ENCODE measurements at places on chromosomes 7 and 10.

GRCh38 chr7:155586843-155587440 lies 40.6 kb upstream of the CNPY1 start:
- no peak for DNase-seq

GRCh38 chr7:143492043-143492471 lies 14.4 kb downstream of the TAS2R41 start:
- DNase-seq: no peak

GRCh38 chr10:34183016-34183796 lies 631.9 kb downstream of the PARD3 start:
- DNase-seq: no peak

GRCh38 chr10:46520381-46520780 lies 36.1 kb downstream of the GPRIN2 start:
- DNase-seq: no peak

GRCh38 chr7:150982351-150982750 lies 4.2 kb upstream of the KCNH2 start:
- no peak for DNase-seq

DNA sequence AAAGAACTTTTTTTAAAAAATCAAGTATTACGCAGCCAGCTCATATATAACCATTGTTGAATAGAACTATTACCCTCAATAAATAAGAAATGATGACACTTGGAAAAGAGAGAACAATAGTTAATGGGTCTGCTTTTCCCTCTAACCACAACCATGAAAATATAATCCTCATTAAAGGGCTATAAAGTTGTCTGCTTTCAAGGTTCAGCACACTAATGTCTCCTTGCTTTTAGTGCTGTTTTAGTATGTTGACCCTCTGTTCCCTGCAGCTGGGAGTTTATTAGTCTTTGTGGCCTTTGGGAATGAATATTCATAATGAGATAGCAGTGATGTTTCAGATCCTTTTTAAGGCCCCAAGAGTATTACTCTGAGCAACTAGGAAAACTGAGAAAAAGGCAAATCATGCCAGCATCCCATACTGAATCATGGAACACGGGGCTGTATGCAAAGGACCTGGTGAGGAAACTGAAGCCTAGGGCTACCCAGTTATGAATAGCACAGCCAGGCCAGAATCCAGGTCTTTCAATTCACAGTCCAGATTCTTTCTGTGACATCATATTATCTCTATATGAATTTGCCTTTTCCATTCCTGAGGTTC lies 332.0 kb upstream of the LRGUK start:
- no peak for DNase-seq

GRCh38 chr10:6310977-6311376 lies 108.2 kb downstream of the PFKFB3 start:
- DNase-seq: no peak

GRCh38 chr10:70886921-70887665 lies 1.3 kb downstream of the PCBD1 start:
- no peak for DNase-seq

GRCh38 chr10:59627366-59628018 lies 82.2 kb downstream of the SLC16A9 start:
- no peak for DNase-seq

DNA sequence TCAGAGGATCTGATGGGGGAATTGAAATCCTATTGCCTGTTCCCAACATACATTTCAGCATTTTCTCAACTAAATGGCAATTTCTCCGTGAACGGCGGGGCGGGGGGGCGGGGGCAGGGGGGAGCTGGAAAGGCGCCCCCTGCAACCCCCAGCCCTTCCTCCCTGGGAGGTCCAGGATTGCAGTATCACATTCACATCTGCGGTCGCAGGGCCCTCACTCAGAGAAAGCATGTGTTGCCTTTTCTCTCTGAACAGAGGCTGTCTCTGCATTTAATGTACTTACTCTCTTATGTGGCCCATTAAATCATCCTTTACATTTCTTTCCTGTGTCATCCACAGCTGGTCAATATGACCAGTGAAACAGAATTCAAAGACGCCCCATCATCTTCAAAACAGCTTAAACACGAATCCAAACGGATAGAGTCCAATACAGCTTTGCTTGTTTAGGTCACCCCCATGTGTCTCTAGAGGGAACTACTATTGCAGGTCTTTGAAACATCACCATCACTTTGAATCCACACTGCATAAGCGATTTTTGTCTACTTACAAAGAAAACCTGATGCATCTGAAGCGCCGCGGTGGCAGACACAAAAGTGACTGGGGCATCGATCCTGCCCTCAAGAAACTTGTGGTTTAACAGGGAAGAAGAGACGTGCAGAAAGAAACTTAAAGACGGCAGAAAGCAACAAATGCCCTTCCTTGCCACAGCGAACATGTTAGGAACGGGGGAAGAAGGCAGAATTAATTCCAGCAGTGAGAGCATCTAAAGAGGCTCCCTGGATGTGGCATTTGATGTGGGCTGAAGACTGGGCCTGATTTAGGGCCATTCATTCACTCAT lies 17.0 kb upstream of the ECHDC3 start:
- no peak for DNase-seq

- no peak for DNase-seq
These were observed 1.6 kb downstream of the VAX1 start for GRCh38 chr10:117136391-117136975.

DNA sequence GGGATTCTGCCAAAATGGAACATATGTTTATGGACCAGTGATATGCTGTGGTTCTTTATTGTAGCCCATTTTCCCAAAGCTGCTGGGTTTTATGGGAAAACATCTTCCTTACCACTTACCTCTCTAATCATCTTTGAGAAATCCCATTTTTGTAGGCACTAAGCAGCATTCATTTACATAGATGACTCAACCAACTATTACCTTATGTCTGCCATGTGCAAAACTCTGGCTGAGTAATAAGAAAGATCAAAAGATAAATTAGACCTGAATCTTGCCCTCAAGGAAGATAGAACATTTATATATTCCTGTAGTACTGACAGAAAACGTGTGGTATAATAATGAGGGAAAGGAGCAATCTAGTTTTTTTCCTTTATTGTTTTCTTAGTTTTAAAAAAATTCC lies 24.3 kb downstream of the CBLL1 start:
- no peak for DNase-seq

GRCh38 chr10:67602268-67602950 lies 93.6 kb downstream of the CTNNA3 start:
- no peak for DNase-seq

DNA sequence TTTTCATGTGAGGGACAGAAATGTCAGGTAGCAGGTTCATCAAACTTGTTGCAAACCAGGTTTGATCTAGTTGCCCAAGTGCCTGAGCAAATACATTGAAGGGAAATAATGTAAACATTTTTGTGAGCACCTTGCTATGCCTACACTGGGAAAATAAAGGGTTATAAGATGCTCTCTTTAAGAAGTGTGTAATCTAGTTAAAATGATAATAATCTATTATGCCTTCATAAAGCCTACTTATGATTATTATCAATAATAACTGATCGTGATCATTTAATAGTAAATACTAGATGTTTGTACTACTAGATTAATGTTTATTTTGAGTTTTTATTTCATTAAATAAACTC lies 1.9 kb upstream of the TMEM229A start:
- no peak for DNase-seq

GRCh38 chr10:98272245-98272644 lies 4.3 kb upstream of the LOXL4 start:
- DNase-seq: no peak

DNA sequence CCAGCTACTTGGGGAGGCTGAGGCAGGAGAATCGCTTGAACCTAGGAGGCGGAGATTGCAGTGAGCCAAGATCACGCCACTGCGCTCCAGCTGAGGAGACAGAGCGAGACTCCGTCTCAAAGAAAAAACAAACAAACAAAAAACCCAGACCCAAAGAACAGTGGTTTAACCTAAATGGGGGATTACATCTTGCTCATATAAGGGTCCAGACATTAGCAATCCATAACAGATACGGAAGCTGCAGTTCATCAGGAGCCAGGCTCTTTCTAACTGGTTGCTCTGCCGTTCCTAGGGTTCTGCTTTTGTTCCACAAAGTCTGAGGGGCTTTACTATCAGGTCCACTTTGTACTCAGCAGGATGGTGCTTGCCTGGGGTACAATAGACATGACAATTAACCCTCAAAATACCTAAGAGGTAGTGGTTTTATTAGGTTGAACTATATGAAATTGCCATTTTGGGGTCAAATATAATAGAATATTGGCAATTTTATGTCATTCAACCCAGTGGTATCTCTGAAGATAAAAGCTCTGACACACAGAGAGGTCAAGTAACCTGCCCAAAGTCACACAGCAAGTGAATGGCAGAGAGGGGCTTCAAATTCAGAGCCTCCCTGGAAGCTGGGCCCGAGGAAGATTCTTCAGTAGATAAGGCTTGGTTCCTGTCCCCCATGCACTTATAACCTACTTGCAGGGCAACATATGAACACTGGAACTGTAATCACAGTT lies 21.3 kb downstream of the NYAP1 start:
- DNase-seq: no peak

DNA sequence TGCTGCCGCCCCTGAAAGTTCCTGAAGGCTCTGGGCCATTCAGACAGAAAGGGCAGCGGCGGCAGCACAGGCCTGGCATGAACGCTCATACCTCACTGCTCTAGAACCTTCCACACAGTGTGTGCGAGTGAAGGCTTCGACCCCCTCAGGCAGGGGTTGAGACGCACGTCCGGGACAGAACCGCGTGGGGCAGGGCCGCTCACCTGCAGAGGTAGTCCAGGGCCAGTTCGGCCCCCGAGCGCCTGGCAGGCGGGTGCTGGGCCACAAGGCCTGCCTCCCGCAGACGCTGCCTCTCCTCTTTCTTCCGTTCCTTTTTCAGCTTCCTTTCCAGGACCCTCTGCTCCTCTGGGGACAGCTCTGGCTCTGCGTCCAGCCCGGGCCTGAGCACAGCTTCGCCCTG lies 26.8 kb downstream of the CYP2W1 start:
- no peak for DNase-seq

GRCh38 chr7:43647673-43648472 lies 65.0 kb downstream of the STK17A start:
- no peak for DNase-seq

- no peak for DNase-seq
These were observed 57.9 kb downstream of the MGMT start for GRCh38 chr10:129524936-129525335.

DNA sequence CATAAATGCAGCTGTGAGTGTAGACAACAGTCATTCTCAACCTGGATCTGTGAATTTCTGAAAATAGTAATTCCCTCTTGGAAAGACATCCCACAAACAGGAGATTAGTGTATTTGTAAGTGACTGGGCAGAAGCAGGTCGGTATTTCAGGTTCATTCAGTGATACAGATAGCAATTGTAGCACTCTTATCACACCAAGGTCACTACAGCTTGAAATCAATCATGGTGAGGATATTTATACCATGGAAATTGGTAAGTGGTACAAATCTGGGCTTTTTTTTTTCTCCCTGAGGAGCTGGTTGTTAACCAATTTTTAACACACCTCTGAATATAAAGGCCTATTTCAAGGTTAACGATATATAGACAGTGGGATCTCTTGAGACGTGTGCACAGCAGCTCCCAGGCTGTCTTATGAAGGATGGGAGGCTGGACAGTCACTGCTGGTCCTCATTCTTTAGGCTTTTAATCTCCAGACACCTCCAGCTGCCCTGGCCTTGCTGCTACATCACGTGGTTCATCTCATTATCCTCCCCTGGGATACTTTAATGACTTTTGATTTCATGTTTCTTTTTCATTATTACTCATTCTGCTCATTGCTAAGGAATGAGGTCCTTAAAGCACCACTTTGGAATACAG lies 87.1 kb downstream of the ITGA8 start:
- DNase-seq: no peak

DNA sequence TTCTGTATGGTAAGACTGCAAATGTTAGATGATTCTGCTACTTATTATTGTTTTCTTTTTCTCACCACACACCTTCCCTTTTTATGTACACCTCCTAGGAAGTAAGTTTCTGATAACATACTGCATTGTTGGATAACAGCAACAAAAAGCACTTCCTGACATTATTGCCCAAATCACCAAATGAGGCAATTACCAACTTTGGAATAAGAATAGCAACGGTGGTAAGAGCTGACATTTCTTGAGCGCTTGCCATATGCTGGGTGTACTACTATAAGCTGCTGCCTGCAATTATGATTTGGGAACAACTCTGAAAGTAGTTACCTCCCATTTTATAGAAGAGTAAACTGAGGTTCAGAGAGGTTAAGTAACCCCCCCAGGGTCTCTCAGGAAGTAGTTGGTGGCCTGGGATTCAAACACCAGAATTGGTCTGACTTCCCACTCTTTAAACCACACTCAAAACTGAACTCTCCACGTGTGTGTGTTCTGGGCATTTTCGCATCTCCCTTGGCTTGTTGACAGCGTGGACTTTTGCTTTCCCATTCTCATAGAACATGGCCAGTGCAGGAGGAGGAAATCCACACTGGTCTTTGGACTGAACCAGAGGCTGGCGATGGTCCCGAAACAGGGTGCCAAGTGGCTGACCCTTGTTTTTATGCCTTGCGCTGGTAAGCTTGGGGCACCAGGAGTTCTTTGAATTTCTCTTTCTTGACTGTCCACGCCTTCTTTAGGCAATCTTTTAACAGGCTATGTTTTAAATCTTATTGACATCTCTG lies 71.4 kb downstream of the TCF7L2 start:
- no peak for DNase-seq

DNA sequence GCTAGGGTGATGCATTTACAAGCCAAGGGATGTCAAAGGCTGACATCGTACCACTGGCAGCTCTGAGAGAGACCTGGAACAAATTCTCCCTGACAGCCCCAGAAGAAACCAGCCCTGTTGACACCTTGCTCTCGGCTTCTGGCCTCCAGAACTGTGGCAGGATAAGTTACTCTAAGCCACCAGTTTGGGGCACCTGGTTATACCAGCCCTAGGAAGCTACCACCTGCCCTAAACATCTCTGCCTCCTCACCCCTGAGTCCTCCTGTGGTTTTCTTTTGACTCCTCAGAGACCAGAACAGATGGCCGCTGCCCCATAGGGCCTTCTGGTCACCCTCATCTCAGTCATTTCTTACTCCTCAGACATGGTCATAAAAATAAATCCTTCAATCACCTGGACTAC lies 107.4 kb downstream of the CPXM2 start:
- DNase-seq: no peak

DNA sequence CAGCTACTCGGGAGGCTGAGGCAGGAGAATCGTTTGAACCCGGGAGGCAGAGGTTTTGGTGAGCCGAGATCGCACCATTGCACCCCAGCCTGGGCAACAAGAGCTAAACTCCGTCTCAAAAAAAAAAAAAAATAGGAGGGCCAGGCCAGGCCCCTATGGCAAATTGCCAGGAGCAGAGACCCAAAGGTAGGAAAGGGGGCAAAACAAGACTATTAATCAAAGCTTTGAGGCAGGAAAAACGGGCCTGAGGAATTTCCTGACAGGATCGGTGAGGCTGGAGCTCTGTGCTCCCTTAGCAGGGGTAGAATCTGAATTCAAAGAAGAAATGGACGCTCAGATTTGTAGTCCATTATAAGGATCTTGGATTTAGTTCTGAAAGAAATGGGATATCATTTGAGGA lies 2.8 kb upstream of the VOPP1 start:
- no peak for DNase-seq

DNA sequence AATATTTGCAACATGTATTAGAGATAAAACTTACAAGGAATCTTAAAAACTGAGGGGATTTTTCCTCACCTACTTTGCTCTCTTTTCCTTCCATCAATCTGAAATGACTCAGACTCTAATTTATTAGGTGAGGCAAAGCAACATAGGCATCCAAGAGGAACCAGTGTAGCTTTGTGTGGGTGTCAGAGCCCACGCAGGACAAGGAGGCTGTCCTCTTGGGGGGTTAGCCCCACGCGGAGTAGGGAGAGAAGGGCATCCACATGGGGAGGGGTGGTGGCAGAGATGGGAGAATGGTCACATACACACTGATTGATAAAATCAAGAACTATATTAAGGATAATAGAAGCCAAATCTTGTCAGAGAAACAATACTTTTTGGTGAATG lies 33.8 kb upstream of the ARMS2 start:
- no peak for DNase-seq

GRCh38 chr7:156036153-156036552 lies 223.9 kb upstream of the SHH start:
- DNase-seq: no peak

All from stimulated activated CD4-positive, alpha-beta T cell treated with anti-CD3 and anti-CD28 coated beads, TNF-alpha, amount 100 ng/mL, for 24 hours (primary cell).